ENCODE measurements at places on chromosomes 5 and 9.

DNA sequence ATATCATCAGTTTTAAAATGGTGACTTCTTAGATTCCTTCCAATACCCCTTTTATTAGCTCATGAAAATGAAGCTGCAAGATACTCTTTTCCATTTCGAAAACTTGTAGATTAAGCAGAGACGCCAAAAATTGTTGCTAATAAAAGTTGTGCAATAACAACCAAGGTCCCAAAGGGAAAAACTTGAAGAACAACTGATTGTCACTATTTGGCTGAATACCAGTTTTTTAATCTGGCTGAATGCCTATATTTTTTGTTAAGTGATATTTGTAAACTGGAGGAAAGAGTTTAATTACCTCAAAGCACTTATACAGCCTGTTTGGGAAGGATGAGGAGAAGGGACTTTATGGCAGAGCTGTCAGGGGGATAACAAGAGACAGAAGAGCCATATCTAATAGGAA is 14.6 kb downstream of the C5orf58 start:
- no peak for DNase-seq

DNA sequence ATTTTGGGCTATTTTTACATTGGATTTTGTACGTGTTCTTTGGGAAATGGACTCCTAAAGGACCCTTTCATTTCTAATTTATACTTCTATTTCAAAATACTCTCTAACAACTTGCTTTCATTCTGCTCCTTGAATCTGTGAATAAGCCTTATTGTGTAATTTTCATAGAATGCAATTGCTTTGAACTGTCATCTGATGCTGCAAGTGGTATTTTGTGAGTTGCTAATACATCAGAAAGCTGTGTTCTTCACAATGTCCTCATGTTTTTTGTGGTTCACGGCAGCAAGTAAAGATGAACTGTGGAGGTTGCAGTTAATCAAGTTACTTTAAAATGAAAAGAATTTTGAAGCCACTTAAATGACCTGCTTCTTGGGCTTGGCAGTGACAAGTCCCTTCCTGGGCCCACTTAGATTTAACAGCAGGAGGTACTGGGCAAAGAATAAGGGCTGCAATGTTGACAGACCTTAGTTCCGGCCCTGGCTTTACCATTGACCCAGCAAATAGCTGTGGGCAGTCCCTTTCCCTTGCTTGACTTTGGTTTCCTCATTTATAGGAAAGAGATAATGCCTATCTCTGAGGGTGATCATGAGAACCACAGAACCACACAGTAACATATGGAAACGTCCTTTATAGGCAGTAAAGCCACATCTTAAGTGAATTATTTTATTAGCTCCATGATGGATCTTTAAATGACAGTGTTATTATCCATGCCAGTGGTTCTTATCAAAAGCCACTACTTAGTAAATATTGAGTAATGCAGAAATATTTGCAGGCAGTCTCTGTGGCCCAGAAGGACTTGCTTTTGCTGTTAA is 54.8 kb downstream of the IQGAP2 start:
- no peak for DNase-seq

DNA sequence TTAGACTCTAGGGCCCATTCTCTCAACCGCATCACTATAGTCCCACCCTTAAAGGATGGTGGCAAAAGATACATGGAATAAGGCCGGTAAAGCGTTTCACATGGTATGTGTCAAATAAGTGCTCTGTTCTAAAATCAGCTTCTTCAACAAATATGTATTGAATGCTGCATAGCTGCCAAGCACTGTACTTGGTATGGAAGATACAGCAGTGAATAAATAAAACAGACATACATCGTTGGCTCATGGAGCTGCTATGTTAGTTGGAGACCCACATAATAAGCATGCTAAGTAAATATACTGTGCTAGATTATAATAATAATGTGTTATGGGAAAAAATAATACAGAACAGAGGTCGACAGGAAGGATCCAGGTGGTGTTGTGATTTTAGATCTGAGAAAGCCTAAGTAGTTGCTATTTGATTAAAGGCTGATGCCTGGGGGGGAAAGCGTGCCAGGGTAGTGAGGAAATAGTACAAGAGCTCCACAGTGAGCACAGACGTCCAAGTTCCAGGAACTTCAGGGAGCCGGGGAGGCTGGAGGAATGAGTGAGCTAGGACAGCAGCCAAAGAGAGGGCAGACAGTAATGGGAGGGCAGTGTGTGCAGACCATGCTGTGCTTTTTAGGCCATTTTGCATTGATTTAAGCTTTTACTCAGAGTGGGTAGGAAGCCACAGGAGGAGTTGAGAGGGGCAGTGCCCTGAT is 93.7 kb downstream of the JAKMIP2 start:
- DNase-seq = no peak

DNA sequence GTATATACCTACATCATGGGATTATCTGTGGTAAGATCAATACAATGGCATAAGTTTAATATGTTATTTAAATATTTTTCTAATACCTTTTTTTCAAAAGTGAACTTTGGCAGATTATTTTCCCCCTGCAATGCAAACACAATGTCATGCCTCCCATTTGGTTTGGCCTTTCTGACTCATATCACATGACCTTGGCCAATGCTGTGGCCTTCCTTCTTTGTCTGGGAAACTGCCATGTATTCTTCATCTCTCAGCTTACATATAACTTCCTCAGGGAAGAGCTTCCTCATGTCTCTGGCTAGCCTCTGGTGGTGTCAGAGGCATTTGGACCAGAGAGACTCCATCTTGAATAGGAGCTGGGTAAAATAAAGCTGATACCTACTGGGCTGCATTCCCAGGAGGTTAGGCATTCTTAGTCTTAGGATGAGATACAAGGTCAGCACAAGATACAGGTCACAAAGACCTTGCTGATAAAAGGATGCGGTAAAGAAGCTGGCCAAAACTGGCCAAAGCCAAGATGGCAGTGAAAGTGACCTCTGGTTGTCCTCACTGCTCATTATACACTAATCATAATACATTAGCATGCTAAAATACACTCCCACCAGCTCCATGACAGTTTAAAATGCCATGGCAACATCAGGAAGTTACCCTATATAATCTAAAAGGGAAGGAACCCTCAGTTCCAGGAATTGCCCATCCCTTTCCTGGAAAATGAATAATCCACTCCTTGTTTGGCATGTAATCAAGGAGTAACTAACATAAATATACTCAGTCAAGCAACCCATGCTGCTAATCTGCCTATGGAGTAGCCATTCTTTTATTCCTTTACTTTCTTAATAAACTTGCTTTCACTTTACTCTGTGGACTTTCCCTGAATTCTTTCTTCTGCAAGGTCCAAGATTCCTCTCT is 76.0 kb downstream of the C9orf153 start:
- no peak for DNase-seq

GRCh38 chr5:36272136-36272690 is 29.5 kb downstream of the RANBP3L start:
- DNase-seq = no peak

GRCh38 chr5:88878976-88879375 is 4.0 kb downstream of the MEF2C start:
- DNase-seq = no peak

GRCh38 chr5:150254774-150255173 is 34.8 kb downstream of the CAMK2A start:
- no peak for DNase-seq

GRCh38 chr5:453725-454481 is 10.9 kb downstream of the EXOC3 start:
- DNase-seq = no peak
